ENCODE measurements at places on chromosomes 3 and 15.

- DNase-seq: no peak
These were observed 295 bp downstream of the ZWILCH start for GRCh38 chr15:66505430-66505811.

DNA sequence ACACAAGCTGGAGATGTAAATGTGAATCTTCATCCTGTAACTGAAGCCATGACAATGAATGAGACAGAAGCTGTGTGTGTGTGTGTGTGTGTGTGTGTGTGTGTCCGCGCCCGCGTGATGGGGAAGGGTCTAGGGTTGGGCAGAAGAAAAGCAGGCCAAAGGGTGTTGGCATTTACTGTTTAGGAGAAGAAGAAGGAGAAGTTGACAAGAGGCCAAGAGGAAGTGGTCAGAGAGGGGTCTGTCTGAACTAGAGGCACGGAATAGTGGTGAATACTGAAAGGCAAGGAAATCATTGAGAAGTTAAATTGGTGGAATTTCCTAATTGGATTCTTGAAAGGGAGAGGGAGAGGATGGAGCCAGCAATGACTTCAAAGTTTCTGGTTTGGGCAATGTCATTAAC is 5.6 kb upstream of the NCEH1 start:
- no peak for DNase-seq

DNA sequence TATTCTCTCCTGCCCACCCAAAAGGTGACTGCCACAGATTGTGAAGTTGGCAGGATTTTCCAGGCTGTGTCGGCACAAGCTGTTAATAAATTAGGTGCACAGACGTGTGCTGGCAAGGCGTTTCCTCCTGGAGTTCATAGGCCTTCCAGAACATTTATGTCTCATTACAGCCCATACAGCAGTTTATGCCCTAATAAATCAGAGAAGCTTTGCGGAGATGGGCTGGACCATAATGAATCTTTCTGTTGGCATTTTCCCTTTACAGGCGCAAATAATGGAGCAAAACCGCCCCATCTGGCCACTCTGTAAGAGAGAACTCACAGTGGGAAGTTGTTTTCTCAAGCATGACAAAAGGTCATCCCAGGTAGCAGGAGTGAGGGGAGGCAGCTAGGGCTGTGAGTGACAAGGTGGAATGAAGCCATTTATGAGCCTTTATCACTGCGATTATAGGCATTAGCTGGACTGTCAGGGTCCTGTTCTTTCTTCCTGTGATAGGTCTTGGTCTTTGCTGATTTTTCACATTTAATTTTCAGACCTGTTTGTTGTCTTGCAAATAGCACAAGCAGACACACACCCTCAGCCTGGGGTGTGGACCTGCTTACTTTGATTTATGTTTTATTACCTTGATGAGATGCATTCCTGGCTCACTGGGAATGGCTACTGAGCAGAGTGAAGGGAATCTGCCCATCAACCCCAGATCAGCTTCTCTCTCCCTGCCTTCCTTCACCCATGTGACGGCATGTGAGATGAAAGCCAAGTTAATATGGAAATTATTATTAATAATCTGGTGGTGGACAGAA is 257.5 kb downstream of the LRTM1 start:
- DNase-seq: no peak

- DNase-seq: no peak
These were observed 511.0 kb upstream of the ALCAM start for GRCh38 chr3:104855702-104856101.

DNA sequence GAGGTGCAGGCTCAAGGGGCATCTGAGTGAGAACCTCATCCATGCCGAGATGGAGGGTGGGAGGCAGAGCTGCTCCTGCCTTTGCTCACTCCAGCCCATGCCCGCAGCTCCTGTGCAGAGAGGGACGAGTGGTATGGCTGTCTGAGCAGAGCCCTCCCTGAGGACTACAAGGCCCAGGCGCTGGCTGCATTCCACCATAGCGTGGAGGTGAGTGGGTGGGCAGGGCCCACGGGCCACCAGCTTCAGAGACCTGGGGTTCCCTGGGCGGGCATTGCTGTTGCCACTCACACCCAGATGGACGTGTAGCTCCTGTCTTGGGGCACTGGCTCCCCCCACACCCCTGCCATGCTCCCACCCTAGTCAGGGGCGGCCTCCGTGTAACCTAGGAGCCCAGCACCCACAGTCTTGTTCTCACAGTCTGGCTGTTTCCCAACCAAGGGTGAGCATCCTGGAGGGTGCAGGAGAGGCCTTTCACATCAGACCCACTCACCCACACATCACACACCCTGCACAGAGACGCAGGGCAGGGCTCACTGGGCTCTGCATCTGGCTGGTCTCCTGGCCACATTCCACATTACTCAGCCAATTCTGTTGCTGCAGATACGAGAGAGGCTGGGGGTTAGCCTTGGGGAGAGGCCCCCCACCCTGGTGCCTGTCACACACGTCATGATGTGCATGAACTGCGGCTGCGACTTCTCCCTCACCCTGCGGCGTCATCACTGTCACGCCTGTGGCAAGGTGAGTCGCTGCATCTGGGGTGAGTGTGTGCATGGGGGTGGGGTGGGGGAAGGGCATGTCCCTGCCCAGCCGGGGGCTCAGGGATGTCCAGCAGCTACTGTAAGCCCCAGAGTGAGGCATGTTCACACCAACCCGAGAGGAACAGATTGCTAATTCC is 25.3 kb upstream of the NR2C2 start:
- DNase-seq: no peak

- DNase-seq: no peak
These were observed 341.6 kb upstream of the WNT5A start for GRCh38 chr3:55828712-55829111.

DNA sequence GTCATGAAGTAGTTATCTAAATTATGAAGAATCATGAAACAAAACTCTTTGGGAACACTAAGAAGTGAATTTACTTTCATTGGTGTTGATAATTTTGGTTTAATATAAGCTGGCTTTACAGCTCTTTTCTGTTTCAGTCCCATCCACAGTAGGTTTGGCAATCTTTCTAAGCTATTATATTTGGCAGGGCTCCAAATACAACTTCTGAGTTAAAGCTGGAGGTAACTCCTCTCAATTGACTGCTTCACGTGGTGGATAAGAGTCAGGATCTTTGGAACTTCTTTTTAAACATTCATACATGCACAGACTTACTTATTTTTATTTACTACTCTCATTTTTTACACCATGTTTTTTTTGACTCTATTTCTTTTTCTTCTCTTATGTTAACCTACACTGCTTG is 106.5 kb upstream of the EPHA3 start:
- DNase-seq: no peak

- no peak for DNase-seq
These were observed 283.5 kb downstream of the RPLP1 start for GRCh38 chr15:69736161-69736560.

DNA sequence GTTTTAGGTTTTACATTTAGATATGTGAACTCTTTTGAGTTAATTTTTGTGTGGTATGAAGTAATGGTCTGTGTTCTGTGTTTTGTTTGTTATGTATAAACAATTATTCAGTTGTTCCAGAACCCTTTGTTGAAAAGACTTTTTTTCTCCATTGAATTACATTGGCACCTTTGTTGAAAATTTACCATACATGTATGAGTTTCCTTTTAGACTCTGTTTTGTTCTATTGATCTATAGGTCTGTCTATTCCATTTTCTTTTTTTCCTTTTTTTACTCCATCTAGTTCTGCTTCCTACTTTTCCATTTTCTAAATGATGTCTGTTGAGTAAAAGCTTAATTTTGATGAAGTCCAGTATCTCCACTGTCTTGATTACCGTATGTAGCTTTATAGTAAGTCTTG is 31.4 kb downstream of the ARIH2 start:
- DNase-seq: no peak

DNA sequence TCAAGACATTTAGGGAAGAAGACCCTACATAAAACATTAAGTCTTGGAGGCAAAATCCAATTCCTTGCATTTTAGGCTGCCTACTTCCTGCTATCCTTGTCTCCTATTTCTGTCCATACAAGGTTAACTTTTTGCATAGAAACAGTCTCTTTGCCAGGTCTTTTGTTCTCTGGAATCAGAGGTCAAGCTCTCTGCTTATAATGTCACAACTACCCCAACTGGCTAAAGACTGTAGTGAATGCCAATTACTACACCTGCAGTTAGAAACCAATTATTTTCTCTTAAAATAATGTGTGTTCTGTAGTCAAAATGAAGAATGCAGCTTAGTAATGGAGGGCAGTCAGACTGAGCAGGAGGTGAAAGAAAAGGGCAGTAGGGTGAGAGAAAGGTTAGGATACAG is 856.2 kb downstream of the TUSC7 start:
- DNase-seq: no peak

GRCh38 chr3:94500146-94500545 is 437.3 kb downstream of the NSUN3 start:
- DNase-seq: no peak

- no peak for DNase-seq
These were observed 486.8 kb upstream of the ALCAM start for GRCh38 chr3:104879919-104880318.

DNA sequence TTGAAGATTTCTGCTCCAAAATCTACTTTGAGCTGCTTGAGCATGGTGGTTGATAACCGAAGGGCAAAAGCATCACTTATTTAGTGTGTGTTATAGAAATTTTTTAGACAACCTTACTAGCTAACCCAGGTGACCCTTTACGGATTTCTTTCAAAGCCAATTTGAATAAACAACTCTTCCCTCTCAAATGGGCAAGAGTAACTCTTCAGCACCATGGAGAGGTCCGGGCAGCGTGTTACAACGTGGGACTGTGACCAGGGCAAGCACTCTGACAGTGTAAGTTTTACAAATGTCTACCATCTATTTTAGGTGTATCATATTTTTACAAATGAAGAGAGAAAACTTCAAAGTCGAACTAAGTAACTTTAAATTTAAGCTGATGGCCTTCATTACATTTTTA is 471.8 kb downstream of the MFSD1 start:
- DNase-seq: no peak

DNA sequence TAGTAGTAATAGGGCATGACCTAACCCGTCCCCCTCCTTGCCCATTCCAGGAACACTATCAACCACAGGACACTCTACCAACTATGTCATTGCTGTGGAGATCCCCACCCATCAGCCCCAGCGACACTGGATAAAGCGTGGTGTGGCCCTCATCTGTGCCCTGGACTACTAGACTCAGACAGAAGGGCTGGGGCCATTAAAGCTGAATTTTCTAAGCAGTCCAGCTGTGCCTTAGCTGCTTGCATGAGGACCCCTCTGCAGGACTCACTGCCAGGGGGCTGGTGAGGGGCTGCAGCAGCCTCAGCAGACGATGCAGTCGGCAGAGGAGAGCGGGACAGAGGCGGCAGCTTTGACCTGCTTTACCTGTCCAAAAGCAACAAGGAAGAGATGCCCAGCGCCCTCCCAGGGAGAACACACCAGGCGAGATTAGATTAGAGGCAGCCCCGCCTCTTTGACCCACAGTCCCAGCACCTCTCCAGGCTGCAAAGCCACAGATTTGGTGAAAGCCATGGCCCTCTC is 44.6 kb downstream of the SEMA3G start:
- no peak for DNase-seq

GRCh38 chr15:88178631-88179030 is 77.9 kb downstream of the NTRK3 start:
- DNase-seq: no peak

DNA sequence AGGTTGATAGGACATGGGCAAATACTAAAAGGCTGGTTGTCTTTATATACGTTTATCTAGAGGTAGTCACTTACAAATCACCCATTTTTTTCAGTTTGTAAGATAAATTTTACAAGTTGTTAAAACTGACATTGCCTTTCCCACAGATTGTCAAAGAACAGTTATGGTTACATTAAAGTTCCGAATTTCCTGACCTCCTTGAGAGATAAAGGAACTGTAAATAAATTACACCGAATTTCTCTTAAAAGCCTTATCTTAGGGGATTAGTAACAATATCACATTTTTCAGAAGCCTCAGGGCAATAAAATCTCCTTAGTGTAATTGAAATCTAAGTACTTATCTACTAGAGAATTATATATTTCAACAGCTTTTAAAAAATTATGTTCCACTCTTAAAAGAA is 49.5 kb downstream of the ZPLD1 start:
- no peak for DNase-seq

GRCh38 chr3:149618151-149619123 is 39.4 kb downstream of the WWTR1 start:
- no peak for DNase-seq

DNA sequence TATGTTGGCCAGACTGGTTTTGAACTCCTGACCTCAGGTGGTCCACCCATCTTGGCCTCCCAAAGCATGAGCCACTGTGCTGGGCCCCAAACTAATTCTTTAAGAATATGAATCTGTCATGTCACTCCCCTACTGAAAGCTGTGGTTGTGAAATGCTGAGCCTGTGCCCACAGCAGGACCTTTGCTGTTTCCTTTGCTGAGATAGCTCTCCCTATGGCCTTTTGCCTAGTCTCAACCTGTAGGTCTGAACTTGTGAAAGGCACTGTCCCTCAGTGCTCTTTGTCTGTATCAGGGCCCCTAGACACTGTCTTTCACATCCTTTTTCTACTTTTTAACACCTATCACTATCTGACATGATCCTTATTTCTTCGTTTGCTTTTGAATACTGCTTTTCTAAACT is 62.7 kb upstream of the CCR4 start:
- no peak for DNase-seq

GRCh38 chr3:59695860-59696259 is 646.0 kb upstream of the CFAP20DC start:
- no peak for DNase-seq

DNA sequence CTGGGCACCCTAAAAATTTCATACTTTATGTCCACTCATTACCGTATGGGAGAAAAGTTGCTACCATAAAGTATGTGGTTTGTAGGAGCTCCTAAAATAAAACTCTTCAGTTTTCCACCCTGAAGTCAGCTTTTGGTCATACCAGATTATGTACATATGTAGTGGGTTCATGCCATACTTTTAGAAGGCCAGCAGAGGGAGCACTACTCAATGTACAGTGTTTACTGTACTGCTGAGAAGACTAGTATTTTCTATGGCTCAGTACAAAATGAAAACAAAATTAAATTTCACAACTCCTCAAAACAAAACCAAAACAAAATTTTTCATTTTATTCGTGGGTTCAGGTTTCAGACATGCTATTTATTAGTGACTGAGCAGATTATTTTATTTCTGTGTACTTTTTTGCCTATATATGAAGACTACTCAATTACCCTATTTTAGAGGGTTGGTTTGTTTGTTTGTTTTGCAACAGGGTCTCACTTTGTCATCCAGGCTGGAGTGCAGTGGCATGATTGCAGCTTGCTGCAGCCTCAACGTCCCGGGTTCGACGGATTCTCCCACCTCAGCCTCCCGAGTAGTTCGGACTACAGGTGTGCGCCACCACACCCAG is 24.3 kb downstream of the NXPE3 start:
- DNase-seq: no peak

- no peak for DNase-seq
These were observed 94.9 kb upstream of the ATP2B2 start for GRCh38 chr3:10600296-10600714.
